A172 (cell line): ENCODE measurements at places on chromosomes 2 and 18. TPM values are rescaled to one million over a fixed set of nuclear protein-coding genes. Genes with fewer than 3 reads are reported as not detected.

- DNase-seq, result peak; percentile 82
Observed at GRCh38 chr2:111117598-111118480, 2.9 kb upstream of the BCL2L11 start.

DNA sequence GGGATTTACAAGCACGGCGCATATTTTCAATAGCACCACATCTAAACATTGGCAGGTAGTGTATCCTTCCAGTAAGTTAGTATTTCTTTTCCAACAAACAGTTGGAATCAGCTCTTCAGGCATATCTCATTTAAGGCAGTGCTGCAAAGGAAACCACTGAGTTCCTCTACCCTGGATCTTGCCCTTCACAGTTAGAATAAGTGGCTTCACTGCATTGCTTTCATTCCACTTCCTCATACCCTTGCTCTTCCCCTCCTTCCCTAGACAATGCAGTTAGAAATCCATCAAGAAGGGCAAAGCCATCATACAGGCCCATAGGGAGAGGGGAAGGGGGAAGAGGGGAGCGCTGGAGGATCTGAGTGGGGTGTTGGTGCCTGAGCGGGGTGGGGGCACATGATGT, 173.7 kb downstream of the FBXO15 start:
- DNase-seq, result no peak

Gene C1QL2
- total RNA-seq, result not detected in 2 replicates

Gene KLHL14
- not detected in 2 replicates for total RNA-seq

DNA sequence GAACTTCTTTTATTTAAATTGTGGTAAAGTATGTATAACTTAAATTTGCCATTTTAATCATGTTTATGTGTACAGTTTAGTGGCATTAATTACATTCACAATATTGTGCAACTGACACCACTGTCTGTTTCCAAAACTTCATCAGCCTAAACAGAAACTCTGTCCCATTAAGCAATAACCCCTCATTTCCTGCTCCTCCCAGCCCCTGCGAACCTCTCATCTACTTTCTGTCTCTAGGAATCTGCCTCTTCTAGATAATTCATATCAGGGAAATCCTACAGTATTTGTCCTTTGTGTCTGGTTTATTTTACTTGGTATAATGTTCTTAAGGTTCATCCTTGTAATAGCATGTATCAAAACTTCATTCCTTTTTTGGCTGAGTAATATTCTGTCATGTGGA, 75.1 kb downstream of the BOLA3 start:
- no peak for DNase-seq

DNA sequence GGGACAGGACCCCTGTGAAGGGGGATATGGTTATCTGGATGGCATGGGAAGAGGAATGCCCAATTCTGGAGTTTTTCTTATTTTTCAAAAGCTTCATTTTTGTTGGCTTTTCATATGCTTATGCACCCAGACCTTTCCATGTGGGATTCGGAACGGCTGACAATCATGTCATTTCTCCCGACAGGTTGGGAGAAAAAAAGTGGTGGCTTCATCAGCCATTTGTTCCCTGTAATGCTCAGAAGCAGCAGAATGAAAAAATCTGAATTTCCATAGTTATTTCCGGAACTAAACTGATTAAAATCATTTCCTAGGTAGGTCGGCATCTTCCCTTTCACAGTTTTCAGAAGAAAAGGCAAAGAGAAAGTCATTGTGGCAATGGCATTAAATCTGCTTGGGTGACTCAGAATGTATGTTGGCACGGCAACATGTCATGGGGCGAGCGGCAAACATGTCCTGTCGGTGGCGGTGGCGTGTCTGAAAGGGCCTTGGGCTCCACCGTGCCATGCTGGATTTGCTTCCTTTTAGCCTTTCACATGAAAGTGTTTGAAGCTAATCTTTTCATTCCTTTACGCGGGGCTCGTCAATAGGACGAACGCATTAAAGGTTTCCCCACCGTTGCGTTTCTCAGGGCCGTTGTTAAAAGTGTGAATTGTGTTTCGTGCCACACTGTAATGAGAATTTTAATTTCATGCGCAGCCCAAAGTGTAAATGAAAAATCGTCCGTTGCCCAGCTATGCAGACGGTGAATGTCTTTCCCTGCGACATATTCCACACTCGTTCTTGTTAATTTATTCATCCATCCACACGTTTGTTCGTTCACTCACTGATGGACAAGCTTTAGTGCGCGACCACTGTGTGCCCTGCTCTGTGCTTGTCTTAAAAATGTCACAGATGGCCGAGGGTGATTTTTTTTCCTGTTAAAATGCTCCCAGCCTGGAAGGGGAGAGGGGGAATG, 18.5 kb downstream of the ACKR3 start:
- DNase-seq, result no peak

DNA sequence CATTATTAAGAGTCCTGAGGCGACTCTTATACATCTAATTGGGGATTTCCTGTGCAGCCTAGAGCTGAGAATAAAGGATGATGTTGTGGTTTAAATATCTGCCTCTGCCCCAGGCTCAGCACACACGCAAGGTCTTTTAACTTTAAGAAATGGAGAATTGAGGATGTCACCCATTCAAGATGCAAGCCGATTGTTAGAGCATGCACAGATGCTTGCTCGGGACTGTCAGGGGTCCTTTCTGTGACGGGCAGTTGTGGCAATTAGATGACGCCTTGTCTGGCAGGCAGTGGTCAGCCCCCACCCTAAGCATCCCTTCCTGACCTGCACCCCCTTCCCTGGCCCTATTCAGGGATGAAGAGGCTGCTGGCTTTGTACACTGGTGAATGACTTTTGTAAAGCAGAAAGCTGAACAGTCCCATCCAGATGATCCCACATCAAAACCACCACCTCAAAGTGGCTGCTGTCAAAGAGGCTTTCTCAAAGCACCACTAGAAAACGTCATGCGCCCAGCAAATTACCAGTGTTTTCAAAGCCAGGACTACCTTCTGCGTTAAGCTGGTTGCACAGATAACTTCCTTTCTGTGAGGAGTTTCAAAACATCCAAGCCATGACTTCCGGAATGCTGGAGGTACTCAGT, 23.7 kb downstream of the FAM178B start:
- no peak for DNase-seq

GRCh38 chr18:61466736-61467135, 133.5 kb downstream of the CDH20 start:
- no peak for DNase-seq

- DNase-seq, result no peak
Observed at GRCh38 chr2:16077601-16078000, 137.3 kb downstream of the MYCN start.

DNA sequence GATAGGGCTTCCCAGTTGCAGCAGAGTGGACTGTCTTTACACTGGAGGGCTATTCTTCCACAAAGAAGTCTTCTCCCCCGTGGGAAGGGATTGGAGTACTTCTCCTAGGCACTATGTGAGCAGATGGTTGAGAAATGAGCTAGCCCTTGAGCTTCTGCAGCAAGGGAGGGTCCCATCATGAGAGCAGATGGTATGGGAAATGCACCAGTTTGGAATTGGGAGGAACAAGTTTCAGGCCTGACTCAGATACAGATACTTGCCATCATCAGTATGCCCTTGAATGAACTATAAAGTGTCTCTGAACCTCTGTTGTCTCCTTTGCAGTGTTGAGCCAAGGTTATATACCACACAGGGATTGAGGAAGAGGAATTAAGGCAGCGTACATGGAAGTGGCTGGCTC, 757.4 kb downstream of the RNF144A start:
- DNase-seq, result no peak

DNA sequence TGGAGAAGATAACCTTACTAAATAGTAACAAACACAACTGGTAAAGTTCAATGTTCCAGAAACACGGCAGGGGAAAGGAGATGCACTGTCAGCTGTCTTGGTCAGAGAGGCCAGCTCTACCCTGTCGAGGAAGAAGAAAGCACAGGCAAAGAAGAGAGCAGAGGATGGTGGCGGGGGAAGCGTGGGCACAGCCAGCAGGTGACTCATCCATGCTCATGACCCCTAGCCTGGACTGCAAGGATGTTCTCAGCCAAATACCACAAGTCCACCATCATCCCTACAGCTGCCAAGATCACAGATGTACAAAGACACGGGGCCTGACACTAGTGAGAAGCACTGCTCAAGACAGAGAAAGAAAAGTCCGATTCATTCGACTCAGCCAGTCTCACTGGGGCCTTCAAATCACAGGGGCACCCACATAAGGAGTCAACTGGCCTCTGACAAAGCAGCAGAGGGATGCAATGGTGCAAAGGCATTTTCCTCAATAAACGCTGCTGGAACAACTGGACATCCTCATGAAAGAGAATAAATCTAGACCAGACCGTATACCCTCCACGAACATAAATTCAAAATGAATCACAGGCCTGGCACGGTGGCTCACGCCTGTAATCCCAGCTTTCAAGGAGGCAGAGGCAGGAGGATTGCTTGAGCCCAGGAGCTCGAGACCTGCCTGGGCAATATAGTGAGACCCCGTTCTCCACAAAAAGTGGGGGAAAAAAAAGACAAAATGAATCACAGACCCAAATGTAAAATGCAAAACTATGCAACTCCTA, 5.6 kb downstream of the DTYMK start:
- DNase-seq, result peak; percentile 95

DNA sequence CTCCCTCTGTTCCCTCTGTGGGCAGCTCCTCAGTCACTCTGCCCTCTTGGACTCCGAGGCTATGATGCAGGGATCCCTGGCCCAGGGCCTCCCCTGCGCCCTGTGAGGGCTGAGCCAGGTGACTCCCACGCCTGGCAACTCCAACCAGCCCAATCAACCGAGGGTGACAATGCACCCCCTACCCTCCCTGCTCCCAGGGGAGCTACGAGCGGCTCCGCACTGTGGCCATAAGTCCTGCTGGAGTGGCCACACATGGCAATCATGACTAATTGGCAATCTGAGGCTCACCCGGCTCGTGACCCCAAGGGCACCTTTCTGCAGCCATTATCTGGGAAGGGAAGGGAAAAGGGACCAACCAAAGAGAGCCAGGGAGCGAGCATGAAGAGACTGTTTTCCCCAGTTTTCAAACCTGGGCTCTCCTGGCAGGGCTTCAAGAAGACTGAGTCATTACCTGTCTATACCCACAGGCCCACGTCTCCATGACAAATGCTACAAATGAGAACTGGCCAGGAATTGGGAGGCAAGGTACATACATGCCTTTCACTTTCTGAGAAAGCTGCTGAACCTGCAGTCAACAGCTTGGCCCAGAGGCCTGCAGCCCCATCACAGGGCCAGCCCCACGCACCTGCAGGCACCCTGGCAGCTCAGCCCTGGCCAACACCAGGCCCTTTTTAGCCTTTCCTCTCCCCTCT, 45.1 kb downstream of the RPL31 start:
- DNase-seq, result peak; percentile 74

Gene ADD2
- total RNA-seq, result 47.5 and 50.5 TPM in 2 replicates

Gene RAB1A
- total RNA-seq, result 143 and 156 TPM in 2 replicates

GRCh38 chr2:240983361-240983995, 14.9 kb upstream of the SNED1 start:
- no peak for DNase-seq

Gene DHX57
- 19.7 and 25.5 TPM in 2 replicates for total RNA-seq

- no peak for DNase-seq
Observed at GRCh38 chr18:24243677-24244076, 104.8 kb downstream of the CABYR start.

Gene TRIM43
- not detected in 2 replicates for total RNA-seq

Gene CFC1
- total RNA-seq, result not detected in 2 replicates

DNA sequence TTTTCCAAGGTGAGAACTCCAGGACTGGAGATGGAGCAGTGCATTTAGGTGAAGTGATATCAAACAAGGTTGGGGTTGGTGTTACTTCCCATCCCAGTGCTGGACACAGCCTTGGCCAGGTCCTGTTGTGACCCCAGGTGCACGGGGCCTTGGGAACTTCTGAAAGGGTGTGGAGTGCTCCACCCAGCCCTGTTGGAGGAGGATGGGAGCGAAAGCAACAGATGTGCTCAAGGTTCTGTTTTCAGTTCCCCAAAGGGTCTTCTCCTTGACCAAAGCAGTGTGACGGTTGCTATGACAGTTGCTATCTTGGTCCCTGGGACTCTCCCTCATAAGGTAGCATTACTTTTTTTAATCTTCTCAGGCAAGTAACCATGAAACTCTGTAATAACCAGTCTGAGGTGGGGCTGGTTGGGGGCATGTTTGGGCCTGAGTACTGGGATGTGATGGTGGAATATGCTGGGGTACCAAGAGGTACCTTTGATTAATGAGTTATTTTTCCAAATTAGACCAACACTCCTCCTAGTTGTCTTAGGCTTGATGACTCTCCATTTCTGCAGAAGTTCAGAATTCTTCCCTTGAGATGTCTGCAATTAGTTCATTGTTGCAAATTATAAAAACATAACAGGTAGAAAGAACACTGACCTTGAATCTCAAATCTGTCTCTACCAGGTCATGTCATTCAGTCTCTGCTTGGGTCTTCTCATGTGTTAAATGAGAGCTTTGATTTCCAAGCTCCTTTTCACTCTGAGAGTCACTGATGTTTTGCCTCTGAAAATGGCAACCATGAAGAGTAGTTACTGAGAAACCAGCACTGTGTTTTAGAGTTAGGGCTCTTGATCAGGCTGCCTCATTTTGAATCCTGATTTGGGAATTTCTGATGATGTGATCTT, 154.5 kb downstream of the RPIA start:
- DNase-seq, result no peak

Gene KANSL3
- total RNA-seq, result 32.7 and 36.7 TPM in 2 replicates

- DNase-seq, result no peak
Observed at GRCh38 chr2:233068762-233069418, 8.7 kb downstream of the INPP5D start.

GRCh38 chr2:8598295-8599165, 83.3 kb upstream of the ID2 start:
- peak; percentile 96 for DNase-seq

Gene CACNB4
- 1.8 and 2.2 TPM in 2 replicates for total RNA-seq

DNA sequence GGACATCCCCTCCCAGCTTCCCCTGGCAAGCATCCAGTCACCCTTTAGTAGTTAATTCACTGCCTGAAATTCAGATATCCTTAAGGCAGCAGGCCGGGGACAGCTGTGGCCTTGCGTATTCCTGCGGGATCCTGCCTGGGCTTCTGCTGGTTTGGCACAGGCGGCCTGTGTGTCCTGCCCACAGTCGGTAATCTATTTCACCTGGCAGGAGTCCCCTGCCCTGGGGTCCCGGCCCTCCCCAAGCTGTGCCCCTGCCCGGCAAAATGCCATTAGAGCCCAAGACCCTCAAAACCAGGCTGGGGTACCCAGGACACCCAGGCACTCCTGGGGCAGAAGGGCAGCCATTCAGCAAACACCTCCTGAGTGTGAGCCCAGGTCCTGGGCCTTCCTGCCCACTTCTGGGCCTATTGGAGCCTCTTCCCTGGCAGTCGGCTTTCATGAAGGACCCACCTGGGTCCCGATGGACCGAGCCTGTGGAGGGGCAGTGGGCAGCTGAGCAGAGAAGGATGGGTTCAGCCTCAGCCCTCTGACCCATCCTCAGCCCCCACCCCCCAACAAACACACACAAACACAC, 11.6 kb downstream of the CROCC2 start:
- no peak for DNase-seq
